ENCODE measurements at places on chromosomes 12 and 14. TPM values are rescaled to one million over a fixed set of nuclear protein-coding genes. Genes with fewer than 3 reads are reported as not detected.

- DNase-seq, result peak; percentile 71
Observed at GRCh38 chr14:53151523-53152183, 1.5 kb downstream of the DDHD1 start.

DNA sequence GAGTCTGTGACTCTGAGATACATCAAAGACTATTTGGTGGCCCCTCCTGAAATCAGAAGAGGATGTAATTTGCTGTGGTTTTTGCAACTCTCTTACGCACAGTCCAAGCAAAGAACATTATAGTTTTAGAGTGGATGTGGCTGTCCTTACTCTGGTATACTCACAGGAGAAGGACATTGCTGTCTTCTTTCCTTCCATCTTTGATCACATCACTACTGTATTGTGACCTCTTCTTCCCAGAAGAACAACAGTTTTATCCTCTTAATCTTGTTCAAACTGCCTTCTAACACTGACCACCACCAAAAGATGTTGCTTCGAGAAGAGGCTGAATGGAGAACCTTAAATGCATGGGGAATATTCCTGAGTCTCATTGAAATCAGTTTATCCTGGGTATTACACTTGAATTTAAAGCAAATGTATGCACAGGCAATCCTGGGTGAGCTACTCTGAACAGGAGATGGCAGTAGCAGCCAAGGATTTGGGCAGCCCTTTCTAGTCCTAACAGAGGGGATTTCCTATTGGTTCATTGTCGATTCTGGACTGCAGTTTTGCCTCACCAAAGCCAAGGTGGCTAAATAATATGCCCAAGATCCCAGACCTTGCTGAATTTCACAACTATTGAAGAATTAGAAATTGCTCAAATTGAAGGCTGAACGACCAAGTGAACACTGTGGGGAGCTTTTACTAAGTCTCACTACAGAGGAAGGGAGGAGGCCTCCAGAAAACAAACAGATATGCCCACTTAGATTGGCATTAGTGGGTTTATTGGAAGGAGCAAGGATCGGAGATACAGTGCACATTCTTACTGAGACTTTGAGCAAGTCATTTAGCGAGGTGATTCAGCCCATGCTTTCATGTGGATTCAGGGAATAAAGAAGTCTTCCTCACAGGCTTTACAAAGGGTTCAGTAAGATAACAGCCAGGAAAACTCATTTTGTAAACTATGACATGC is 282.8 kb downstream of the PAWR start:
- peak; percentile 77 for DNase-seq

DNA sequence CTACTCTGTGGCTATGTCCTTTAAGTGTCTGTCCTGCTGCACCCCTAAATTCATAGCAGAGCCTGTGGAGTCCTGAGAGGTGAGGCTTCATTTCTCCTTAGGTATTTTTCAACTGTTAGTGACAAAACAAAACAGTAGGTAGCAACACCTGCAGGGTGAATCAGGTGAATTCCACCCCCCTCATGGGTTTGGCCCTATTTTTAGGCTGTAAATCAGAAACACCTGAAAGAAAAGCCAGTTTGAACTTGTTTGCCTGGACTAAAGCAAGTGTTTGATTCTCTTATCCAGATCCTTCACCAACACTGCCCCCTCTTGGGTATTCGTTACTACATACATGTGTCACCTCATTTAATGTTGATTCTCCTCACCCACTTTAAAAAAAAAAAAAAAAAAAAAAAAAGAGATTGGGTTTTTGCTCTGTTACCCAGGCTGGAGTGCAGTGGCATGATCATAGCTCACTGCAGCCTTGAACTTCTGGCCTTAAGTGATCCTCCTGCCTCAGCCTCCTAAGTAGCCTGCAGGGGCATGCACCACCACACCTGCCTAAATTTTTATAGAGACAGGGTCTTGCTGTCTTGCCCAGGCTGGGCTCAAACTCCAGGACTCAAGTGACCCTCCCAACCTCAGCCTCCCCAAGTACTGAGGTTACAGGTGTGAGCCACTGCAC is 10.3 kb downstream of the TBPL2 start:
- peak; percentile 87 for DNase-seq

DNA sequence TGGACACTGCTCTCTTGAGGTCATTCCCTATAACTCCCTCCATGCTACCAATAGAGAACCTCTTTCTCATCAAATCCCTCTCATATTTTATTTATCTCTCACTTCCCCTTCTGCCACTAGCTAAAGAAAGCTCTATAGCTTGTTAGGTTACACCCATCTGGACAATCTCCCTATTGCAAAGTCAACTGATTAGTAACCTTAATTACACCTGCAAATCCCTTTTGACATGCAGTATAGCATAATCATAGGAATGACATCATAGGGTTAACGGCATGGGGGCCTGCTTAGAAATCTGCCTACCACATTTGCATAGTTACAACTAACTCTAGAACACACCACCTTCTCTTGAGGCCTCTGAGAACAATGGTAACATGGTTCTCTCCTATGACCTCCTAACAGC is 181.2 kb downstream of the EMP1 start:
- no peak for DNase-seq

DNA sequence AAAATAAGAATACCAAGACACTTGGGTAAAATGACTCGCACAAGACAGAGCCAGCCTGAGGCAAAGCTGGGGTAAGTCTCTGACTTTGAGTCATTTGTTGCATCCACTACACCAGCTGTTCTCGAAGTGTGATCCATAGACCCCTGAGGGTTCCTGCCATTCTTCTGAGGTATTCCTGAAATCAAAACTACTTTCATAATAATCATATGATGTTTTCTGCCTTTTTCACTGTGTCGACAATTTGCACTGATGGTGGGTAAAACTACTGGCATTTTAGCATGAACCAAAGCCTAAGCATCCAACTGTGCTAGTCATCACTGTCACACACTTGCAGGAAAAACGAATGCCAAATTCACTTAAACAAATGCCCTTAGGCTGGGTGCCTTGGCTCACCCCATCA is 135.5 kb upstream of the FUT8 start:
- DNase-seq, result no peak

DNA sequence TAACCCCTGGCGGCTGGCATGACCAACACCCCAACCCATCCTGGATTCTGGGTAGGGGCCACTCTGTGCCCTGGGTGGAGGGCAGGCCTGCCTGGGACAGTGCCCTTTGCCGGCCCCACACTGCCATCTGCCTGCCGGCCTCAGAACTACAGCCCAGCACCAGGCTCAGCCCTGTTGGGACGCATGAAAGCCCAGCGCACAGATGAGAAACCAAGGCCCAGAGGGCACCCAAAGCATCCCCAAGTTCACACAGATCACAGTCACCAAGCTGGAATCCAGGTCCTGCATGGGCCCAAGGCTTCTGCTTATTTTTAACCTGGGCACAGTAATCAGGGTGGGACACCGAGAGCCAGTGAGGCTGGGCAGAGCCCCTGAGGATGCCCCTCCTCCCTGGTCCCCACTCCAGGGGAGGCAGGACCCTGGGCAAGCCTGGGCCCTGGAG is 26.2 kb downstream of the RFLNA start:
- peak; percentile 72 for DNase-seq

- DNase-seq, result peak; percentile 28
Observed at GRCh38 chr12:42729535-42729900, 140.0 kb upstream of the PRICKLE1 start.

- no peak for DNase-seq
Observed at GRCh38 chr12:128693115-128693514, 130.6 kb downstream of the SLC15A4 start.

- peak; percentile 47 for DNase-seq
Observed at GRCh38 chr12:57604992-57605810, 577 bp downstream of the DTX3 start.

TAS2R30 gene
- 6.7 TPM for total RNA-seq

HPD gene
- total RNA-seq, result 35.8 TPM

DAD1 gene
- 327 TPM for total RNA-seq

TMBIM4 gene
- total RNA-seq, result 156 TPM

C12orf42 gene
- total RNA-seq, result not detected

HSPB8 gene
- total RNA-seq, result 29.7 TPM

PZP gene
- total RNA-seq, result 0.08 TPM

HOXC11 gene
- 1.5 TPM for total RNA-seq
